Activated CD4-positive, alpha-beta T cell treated with anti-CD3 and anti-CD28 coated beads for 1 hour (primary cell): ENCODE measurements at places on chromosomes 5 and 9.

- no peak for DNase-seq
Measured at GRCh38 chr9:123305879-123306278, 37.5 kb upstream of the STRBP start.

- no peak for DNase-seq
Measured at GRCh38 chr5:76467216-76467615, 64.1 kb downstream of the IQGAP2 start.

GRCh38 chr5:4953576-4953975, 186.6 kb upstream of the ADAMTS16 start:
- no peak for DNase-seq

DNA sequence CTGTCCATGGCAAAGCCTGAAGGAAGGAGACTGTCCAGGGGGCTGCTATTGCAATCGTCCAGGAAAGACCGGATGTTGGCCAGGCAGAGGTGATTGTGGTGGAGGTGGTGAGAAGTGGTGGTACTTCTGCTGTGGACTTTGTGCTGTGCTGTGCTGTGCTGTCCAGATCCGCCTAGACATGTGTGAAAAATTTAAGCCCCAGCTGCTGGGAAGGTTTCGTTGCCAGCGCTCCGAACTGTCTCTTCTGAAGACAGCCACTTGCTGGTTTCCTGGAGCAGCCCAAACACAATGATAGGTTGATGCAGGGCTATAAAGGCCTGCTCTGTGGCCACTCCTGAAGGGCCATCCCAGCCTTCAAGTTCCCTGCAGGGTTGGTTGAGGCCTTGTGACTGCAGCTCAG, 223.0 kb upstream of the MPDZ start:
- DNase-seq = no peak

DNA sequence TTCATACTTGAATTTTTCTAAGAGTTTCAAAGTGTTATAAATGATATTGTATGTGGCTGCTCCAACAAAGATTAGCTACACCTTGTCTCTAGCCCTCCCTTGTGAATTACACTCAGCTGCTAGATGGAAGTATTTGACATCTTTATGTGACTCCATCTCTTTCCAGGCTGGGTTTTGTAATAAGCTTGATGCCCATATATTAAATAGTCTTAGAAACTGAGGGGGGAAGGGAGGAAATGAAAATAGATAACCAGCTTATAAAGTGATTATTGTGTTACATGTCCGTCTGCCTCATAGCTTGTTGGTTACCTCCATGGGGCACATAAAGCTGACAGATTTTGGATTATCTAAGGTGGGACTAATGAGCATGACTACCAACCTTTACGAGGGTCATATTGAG, 63.4 kb downstream of the CD180 start:
- no peak for DNase-seq

GRCh38 chr9:116298878-116299391, 145.3 kb downstream of the PAPPA start:
- DNase-seq = no peak

GRCh38 chr5:111783537-111783936, 26.5 kb upstream of the NREP start:
- no peak for DNase-seq

DNA sequence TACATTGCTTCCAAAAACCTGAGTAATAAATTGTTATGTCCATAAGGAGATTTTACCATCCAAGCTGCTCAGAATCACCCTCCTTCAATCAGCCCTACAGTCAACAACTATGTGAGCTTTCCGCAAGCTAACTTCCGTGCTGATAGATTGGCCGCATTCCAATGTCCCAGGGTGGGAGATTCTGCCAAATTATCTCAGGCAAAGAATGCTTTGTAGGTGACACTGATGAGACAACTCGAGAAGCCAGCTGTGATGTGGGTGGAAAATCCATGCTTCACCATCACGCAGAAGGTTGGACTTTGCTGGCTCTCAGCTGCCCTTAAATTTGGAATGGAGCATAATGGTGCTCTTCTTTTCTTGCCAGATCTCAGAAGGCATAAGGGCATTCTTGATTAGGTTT, 44.9 kb upstream of the HCN1 start:
- no peak for DNase-seq

DNA sequence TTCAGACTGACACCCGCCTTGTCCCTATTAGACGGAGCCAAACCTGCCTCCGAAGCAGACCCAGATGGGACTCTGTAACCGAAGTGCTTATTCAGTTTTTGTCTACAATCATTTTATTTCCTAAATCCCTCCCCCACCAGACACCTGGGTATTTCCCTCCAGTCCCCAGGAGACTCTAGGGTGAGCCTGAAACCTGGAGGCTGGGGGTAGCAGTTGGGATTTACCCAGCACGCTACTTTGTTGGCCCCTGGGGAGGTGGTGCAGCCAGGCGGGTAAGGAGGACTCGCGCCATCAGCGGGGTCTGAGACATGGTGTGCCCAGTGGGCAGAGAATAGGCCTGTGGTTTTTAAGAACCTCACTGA, 1.3 kb upstream of the LHX2 start:
- DNase-seq = no peak

GRCh38 chr9:129160712-129161533, 17.1 kb downstream of the IER5L start:
- no peak for DNase-seq

DNA sequence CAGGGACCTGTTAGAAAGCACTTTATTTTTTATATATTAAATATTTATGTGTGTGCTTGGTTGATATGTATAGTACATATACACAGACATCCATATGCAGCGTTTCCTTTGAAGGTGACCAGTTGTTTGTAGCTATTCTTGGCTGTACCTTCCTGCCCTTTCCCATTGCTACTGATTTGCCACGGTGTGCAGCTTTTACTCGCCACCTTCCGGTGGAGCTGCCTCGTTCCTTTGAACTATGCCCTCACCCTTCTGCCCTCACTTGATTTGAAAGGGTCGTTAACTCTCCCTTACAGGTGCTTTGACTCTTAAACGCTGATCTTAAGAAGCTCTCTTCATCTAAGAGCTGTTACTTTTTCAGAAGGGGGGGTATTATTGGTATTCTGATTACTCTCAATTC, 20.5 kb downstream of the RGMB start:
- no peak for DNase-seq

DNA sequence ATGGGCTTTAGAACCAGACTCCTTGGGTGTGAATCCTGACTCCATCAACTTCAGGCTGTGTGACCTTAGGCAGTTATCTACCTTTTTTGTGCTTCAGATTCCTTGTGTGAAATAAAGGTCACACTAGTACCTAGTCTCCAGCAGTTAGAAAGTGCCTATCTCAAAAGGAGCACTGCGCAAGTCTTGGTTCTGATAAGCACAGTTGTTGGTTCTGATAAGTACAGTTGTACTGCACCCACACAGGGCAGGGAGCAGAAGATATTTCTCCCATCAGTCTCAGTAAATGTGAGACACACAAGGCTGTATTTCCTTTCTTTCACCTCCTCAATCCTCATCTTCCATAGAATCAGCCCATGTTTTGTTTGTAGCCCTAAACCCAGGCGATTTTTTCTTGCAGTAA, 116.6 kb upstream of the DPYSL3 start:
- no peak for DNase-seq
